ENCODE measurements at places on chromosomes 11 and 22.

DNA sequence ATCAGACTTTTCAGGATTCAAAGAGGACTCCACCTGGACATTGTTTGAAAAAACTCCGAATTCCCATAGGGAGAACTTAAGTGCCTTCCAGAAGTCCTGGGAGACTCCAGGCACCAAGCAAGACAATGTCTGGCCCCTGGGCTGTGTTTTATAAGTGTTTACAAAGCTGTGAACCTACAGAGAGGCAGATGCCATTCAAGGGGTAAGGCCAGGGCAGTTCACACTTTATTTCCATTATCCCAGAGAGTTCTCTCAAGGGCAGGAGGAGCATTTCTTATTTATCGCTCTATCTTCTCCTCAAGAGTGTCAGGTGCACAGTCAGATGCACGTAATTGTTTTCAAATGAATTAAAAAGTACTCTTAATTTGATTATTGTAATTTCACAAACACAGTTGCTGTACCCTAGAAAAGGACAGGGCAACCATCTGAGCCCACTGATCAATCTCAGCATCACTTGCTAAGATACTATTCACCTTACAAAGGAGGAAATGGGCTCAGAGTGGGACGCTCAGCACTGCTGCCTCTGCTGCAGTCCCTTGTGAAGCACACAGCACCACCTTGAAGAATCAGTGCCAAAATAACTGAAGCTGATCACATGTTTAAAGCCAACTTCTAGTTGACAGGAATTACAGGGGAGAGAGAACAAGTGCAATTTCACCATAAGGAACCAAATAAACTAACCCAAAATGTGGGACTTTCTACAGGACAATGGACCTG, 35.0 kb downstream of the RASSF10 start:
- DNase-seq = no peak

GRCh38 chr22:27971926-27972325, 52.9 kb upstream of the PITPNB start:
- DNase-seq = no peak

GRCh38 chr22:29157759-29158535, 47.7 kb upstream of the EMID1 start:
- DNase-seq = no peak

DNA sequence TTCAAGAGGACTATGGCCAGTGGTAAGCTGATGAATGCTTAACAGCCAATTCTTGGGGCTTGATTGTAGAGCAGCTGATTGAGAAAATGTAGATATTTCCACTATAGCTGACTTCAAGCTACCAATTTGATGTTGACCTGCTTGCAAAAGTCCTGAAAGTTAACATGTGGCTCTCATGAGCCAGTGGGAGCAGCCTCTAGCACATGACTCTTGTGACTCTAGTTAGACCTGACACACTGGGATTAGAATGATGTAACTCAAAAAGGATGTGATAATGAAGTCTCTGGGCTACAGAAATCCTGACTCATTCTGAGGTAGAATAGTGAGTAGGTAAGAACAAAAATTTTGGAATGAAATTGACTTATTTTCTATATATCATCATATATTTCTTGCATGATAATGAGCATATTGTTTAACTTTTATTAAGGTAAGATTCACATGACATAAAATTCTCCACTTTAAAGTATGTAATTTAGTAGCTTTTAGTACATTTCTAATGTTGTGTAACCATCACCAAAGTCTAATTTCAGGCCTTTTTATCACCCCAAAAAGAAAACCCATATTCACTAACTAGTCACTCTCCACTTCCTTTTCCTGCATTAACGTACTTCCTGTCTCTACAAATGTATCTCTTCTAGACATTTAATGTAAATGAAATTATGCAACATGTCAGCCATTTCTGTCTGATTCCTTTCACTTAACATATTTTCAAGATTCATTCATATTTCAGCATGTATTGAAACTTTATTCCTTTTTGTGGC, 16.1 kb upstream of the OR52H1 start:
- DNase-seq = no peak

DNA sequence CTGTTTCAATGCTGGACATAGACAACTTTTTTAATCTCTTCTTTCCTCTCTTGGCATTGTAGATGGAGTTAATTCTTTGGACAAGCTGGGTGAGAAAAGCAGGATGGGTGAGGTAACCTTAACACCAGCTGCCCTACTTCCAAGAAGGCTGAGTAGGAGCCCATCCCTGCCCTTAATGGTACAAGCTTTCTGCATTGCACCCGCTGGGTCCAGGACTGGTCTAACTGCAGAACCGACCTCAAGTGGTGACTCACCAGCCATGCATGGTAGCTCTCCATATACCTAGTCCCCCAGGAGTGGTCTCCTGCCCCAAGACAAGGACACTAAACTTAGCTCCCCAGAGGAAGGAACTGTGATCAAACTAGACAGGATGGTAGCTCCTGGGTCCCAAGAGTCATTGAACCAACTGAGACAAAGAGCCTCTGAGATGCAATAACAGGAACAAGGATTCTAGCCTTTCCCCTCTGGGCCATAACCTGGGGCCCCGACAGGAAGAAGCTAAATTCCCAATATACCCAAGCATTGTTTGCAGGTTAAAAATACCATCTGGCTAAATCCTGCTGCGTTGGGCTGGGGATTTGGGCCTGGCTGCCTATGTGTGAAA, 32.1 kb downstream of the RPL27A start:
- no peak for DNase-seq

GRCh38 chr22:38213319-38213989, 11.7 kb downstream of the MAFF start:
- DNase-seq = no peak

- DNase-seq = peak; percentile 98
Observed at GRCh38 chr11:6468712-6469495, 4.8 kb downstream of the TRIM3 start.

DNA sequence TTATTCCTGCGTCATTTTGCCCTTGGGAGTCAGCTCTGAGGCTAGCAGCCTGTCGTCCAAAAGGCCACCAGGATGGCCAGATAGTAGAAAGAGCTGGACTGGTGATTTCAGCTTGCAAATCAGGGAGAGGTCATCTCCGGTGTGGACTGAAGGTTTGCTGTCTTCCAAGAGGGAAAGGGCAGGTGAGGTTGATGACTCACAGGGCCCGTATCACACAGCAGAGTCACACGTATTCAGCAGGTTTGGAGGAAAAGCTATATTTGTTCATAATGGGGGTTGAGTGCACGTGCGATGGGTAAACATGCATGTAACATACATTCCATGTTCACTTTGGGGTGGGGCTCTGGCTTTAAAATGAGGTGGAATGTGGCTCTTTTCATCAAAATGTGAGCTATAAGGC, 25.6 kb downstream of the MRPL21 start:
- DNase-seq = no peak

- DNase-seq = no peak
Observed at GRCh38 chr11:7286178-7286577, 34.5 kb downstream of the SYT9 start.

DNA sequence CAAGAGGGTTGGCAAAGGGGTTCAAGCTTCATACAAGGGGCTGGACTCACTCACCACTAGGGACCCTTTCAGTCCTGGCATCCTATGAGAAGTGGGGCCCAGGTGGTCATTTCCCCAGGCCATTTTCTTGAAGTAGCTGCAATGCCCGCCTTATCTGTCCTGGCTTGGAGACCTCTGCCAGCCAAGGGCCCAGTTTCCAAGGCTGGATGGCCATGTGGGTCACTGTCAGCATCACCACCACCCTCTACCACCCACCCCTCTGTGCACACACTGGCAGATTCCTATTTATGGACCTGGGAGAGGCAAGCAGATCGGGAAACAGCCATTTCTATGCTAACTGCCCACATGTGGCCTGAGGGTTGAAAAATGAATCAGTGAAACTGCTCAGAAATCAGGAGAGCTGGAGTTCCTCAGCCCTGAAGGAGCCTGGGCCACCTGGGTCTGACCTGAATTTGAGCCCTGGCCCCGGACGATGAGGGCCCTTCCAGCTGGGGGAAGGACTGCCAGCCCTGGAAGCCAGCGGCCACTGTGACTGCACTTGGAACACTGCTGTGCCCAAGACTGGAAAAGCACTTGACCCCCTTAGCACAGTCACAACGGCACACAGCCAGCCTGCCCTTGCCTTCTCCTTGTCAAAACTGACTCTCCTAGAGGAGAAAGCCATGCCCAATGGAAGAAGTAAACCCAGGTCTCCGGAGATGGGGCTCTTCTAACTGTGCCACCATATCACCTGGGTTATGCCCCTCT, 442.2 kb downstream of the BUD13 start:
- DNase-seq = no peak

DNA sequence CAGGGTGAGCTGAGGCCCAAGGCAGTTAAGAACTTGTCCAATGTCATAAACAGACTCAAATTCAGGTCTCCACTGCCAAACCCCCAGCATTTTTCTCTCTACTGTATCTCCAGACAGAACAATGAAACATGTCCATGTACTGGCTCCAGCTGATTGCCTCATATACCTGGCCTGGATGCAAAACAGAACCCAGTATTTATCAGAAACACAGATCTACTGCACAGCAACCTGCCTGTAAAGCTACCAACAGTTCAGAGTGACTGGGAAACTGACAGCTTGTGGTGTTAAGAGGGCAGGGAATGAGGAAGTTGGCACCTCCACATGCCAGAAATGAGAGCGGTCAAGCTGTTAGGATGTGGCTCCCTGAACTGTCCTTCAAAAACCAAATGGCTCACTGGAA, 41.6 kb downstream of the C11orf71 start:
- peak; percentile 4 for DNase-seq

DNA sequence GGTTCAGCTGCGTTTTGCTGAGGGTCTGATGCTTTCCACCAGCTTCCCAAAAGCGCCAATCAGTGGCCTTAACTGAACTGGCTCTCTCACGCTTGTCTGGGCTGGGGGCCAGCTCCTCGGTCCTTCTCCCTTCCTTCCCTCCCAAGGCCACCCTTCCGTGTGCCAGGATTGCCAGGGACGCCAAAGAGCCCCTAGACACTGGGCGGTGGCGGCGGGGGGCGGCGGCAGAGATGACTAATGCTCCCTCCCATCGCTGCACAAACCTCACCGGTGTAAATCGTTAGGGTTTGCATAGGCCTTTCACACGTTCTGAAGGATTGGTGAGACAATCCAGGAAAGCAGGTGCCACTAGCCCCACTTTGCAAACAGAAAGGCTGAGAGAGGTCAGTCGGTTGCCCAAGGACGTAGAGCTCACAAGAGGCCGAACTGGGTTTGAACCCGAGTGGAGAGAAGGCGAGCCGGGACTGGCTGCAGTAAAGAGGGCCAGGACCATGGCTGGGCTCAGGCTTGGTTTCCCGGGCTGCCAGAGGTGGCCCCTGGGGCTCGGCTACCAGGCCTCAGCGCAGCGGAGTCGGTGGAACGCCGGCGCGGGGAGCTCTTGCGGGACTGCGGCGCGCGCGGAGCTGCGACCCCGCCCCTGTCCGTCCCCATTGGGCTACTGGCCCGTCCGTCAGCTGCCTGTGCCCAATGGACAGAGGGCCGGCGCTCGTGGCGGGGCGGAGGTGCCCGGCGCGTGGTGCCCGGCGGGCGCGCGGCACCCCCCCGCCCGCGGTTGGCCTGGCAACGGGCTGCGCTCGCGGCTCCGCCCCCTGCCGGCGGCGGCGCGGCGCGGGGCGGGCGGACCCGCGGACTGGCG, 589 bp upstream of the GNAZ start:
- DNase-seq = peak; percentile 83

- DNase-seq = no peak
Observed at GRCh38 chr11:7320306-7320705, 68.6 kb downstream of the SYT9 start.

DNA sequence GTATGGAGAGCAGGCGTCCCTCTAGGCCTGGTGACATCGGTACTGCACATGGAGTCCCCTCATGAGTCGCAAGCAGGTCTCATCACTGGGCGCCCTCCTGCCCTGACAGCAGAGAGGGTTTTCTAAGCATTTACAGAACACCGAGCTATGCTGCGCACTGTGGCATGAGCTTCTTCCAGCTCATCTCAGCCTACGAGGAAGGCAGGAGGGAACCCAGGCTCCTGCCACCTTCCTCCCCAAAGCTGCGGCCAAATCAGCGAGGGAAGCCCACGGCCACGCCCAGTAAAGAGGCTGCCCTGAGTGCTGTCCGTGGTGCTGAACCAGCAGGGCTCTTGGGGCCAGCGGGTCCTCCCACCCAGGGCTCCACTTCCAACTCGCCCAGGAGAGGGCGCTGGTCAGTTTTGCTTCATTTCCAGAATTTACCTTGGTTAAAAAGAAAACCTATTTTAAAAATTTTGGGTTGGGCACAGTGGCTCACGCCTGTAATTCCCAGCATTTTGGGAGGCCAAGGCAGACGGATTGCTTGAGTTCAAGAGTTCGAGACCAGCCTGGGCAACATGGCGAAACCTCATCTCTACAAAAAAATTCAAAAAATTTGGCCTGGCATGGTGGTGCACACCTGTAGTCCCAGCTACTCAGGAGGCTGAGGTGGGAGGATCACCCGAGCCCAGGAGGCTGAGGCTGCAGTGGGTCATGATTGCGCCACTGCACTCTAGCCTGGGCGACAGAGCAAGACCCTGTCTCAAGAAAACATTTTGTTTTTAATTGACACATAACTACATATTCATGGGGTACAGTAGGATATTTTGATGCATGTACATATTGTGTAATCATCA, 34.2 kb downstream of the PHF21B start:
- peak; percentile 95 for DNase-seq

DNA sequence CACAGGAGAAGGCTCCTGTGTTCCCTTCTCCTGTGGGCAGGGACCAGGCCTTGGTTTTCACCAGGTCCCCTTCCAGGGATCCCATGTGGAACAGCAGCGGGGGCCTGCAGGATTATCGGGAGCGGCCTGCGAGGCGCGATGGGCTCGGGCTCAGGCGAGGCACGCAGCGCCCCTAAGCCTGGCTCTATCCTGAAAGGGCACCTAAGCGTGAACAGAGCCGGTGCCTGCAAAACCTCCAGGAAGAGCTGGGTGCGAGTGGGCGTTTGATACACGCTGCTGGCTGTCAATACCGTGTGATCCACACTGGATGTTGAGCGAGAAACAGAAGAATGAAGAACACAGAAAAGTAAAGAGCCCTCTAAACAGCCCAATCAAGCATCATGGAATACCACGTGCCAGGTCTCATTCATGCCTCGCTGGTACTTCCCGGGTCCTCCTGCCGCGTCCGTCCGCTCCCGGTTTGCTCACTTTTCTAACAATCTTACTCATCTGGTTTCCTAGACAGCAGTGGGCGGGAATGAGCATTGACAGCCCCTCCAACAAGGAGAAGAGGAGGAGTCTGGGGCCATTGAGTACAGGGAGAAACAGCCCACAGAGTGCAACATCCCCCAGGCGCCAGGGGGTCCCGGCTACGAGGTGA, 12.5 kb downstream of the OSBPL5 start:
- no peak for DNase-seq

GRCh38 chr11:130780437-130780836, 135.8 kb downstream of the SNX19 start:
- no peak for DNase-seq

Measured in ELF-1 (cell line).